ENCODE measurements at places on chromosomes 2 and 18.

DNA sequence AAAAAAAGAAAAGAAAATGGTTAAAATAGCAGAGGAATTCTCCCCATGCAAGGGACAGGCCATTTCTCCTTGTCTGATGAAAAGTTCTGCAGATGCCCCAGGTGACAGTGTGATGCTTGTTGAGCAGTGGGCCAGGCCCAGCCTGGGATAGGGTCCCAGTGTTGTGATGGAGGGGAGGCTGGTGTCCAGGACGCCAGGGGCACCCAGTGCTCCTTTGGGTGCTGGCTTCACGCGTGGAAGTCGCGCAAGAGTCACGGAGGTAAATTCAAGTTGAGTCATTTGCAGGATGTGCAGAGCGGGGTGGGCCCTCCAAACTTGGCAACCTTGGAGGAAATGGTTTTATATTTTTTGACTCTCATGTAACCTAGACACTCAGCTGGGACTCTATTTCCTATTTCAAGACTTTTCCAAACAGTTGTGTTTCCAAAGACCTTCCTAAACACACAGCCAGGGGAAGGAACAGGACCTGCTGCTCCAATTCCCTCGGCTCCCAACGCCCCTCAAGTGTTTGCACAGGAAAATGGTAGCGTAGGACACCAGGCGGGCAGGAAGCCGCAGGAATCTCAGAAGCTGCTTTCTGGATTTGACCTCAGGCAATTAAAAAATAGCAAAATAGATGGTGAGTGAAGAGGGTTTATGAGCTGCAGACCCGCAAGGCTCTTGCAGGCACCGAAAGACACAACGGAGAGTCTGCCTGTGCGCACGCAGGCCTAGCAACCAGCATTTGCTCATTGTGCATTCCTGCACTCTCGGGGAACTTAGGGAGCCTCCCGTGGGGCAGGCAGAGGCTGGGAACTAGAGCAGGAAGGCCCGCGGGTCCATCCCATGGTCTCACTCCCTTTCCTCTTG, 107.1 kb upstream of the ODC1 start:
- no peak for DNase-seq

DNA sequence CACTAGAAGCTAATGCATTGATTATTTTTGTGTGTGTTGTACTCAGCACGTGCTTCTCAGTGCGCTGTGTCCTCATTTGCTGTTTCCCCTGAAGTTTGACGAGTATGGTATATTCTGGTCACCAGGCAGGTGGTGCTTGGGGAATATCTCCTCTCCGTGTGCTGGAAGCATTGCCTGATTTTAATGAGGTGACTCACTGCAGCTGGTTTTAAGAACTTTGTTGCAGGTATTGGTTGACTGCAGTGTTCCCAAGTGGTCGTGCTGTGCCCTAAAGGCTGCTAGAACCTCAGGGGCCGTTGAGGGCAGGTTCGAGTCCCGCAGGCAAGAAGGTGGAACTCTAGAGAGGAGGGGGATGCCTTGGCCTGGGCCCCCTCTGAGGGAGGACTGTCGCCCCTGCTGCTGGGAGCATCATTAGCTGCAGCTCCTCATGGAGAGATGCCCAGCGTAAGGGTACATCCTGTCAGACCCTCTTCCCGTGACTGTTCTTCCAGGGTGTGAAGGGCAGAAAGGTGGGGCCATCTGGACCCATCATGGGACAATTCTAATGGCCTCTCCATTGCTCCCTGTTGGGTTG, 82.6 kb downstream of the AGAP1 start:
- no peak for DNase-seq

DNA sequence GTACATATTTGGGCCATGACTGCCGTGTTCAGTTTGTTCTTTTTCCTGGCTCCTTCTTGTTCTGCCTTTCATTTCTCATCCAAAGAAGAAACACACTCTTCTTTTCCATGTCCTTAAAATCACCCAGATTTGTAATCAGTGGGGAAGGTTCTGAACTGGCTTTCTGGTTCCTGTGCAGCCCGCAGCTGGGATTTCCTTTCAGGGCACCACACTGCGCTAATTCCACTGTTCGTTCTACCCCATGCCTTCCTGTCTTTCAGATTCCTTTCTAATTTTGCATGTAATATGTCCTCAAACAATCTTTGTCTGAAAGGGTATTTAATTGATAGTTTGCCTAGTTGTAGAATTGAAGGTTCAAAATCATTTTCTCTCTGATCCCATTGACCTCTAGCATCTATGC, 94.1 kb downstream of the HS1BP3 start:
- no peak for DNase-seq

DNA sequence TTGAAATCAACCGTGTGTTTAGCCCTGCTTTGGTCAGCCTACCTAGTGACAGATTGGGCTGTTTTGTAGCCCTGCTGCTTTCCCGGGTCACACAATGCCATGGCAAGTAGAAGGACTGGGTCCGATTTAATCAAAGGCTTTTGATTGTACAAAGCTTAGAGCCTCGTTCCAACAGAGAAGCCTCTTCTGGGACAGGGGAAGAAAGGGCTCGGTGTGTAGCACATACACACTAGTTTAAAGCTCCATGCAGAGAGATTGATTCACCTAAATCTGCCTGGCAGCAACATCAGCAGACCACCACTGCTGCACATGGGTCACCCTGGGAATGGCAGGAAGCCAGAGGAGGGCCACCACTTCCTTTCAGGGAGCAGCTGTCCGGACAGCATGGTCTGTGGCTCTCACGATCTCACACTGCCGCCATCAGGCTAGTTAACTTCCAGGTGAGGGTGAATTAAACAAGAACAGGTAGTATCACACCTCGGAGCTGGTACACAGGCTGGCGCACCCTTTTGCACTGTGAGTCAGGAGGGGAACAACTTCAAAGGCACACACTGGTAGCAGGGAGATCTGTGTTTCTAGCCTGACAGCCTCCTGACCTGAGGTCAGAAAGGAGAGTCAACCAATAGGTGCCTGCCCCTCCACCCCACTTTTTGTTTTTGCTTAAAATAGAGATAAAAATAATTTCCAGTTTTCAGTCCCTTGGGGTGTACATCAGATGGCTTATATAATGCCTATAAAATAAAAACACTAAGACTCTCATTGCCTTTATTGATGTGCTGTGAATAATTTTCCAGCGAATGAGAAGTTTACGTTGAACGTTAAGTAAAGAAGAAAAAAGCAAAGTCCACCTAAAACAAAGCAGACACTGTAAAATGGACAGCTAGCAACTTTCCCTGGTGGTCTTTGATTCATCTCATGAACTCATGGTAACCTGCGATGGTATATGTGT, 108.5 kb downstream of the CDCA7 start:
- no peak for DNase-seq

- no peak for DNase-seq
Measured at GRCh38 chr2:3357926-3358325, 19.7 kb downstream of the EIPR1 start.

GRCh38 chr2:33230195-33230594, 246.3 kb upstream of the RASGRP3 start:
- DNase-seq, result no peak

DNA sequence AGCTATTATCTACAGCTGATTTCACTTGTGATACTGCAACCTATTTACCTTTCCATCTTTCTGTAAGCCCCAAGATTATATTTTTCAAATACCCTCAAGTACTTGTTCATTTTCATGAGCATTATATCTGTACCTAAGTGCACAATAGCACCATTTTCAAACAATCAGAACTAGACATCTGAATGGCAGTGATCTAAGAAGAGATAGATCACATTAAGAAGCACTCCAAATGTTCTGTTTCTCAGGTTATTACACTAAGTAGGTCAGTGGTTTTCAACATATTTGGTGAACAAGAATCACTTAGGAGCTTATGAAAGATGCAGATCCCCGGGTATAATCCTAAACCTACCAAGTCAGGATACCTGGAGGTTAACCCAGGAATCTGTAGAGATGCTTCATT, 872.7 kb downstream of the DCDC2C start:
- no peak for DNase-seq

Measured in NCI-H446 (cell line).